ENCODE measurements at places on chromosomes 5 and 9.

- DNase-seq, result no peak
Measured at GRCh38 chr5:111509119-111509518, 3.2 kb downstream of the STARD4 start.

- DNase-seq, result no peak
Measured at GRCh38 chr9:134370638-134371037, 44.4 kb downstream of the RXRA start.

DNA sequence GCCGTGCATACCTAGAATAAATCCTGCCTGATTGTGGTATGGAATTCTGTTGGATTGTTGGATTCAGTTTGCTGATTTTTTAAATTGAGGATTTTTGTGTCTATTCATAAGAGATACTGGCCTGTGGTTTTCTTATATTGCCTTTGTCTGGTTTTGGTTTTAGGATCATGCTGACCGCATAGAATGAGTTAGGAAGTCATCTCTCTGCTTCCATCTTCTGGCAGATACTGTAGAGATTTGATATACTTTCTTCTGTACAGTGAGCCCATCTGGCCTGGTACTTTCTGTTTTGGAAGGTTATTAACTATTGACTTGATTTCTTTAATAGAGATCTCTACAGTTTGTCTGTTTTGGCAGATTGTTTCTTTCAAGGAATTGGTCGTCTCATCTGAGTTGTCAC lies 14.7 kb downstream of the CEP72 start:
- DNase-seq, result no peak

- DNase-seq, result no peak
Measured at GRCh38 chr5:132641241-132641723, 16.7 kb upstream of the IL13 start.

DNA sequence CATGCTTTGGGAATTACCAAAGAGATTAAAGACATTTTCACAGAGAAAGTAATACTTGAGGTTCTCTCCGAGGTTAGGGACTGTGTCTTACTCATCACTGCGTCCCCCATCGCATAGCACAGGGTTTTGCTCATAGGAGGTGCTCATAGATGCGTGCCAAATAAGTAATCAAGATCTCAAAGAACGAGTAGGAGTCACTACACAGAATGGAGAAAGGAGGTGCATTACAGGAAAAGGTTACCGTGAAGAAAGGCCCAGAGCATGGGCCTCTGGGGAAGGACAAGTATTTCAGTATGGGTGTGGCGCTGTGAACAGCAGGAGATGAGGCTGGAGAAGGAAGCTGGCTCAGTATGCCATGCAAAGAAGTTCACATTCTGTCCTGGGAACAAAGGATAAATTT lies 182.4 kb downstream of the ACTL7B start:
- DNase-seq, result no peak

GRCh38 chr5:78887384-78888118 lies 97.6 kb downstream of the ARSB start:
- no peak for DNase-seq

DNA sequence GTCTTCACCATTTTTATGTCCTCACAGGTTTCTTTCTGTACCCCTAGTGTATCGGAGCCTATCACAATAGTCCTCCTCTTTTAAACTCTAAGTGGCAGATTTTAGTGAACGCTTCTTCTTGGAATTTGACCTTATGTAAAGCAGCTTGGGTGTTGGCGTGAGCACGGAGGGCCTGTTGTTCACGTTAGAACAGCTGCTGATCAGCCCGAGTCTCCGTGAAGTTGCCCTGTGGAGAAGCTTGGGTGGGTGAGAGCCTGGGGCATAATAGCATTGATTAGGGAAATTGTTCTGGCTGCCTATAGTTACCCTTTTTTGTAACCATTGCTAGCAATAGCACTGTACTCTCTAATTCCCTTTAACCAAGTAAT lies 167.0 kb upstream of the OTULINL start:
- no peak for DNase-seq

DNA sequence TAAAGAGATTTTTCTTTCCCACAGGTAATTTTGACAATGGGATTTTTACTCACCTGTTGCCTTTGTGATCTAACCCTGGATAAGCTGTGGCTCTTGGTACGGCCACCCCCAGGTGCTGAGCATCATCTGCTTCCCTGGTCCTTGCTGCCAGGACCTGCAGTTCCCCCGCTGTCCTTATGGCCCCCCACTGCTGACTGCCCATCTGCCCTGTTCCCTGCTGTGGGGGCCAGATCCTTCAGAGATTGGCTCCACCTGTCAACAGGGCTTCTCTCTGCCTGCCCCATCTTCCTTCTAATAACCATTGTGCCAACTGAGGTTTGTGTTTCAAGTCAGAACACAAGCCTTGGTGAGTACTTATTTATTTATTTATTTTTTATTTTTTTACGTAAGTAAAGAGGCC lies 183.3 kb downstream of the MAPKAP1 start:
- no peak for DNase-seq

DNA sequence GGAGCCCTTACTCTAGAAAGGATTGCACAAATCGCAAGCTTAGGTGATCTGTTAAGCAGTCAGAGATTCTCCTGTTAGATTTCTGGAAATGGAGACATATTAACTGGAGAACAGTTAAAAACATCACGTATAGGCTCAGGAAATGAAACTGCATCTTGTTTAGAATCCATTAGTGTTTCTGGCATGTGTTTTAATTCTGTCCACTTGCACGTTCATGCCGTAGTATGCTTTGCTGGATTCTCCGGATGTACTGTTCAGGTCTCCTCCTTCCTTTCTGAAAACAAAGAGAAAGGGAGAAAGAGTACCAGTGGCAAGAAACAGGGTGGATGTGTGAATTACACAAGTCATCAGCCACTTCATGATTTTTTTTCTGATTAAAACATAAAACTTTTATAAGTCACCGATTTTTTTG lies 2.5 kb upstream of the RGMB start:
- DNase-seq, result no peak

DNA sequence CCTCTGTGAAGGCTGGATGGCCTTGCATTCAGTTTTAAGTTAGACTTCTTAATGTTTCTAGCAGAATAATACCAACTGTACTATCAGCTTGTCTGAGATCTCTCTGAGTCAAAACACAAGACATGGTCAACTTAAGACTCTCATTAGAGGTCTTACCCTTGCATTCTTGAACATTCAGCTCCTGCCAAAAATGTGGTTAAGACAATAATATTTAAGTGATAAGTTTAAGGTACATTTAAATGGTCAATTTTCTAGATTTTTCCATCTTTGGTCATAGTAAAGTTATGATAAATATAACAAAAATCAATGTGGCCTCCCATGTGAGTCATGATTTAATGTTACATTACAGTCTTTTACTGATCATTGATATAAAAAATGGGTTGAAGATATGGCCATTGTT lies 75.0 kb downstream of the NR2F1 start:
- no peak for DNase-seq

DNA sequence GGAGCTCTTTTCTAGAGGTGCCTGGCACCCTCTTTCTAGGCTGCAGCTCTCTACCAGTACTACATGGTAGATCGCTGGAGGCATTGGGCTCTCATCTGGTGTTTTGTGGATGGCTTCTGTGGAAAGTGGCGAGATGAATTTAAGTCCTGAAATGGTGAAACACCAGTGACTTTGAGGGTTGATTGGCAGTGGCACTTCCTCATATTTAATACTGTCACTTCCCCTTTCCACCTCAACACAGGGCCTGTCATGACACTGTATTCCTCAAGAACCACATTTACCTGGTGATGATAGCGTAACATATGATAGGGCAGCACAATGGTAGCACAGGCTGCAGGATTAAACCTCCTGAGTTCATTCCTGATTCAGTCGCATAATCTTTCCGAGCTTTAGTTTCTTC lies 132.1 kb downstream of the KDM4C start:
- no peak for DNase-seq

DNA sequence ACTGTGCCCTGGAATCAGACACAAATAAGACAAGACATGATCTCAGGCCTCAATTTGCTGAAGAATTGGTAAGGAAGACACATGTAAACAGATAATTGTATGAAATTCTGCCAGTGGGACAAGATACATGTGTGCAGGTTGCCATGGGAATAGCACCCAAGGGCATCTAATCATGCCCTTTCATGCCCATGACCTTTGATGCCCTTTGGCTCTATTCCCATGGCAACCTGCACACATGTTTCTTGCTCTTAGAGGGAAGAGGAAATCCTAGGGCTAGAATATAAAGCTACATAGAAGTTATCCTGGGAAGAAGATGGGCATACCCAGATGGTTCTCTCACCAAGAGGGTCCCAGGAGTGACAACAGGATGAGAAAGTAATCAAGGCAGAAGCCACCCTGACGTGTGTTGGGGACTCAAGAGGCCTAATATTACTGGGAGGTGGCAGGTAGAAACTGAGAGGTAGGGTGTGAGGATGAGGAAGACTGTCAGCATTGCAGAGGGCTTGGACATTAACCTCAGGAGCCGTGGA lies 34.4 kb downstream of the P4HA2 start:
- no peak for DNase-seq

DNA sequence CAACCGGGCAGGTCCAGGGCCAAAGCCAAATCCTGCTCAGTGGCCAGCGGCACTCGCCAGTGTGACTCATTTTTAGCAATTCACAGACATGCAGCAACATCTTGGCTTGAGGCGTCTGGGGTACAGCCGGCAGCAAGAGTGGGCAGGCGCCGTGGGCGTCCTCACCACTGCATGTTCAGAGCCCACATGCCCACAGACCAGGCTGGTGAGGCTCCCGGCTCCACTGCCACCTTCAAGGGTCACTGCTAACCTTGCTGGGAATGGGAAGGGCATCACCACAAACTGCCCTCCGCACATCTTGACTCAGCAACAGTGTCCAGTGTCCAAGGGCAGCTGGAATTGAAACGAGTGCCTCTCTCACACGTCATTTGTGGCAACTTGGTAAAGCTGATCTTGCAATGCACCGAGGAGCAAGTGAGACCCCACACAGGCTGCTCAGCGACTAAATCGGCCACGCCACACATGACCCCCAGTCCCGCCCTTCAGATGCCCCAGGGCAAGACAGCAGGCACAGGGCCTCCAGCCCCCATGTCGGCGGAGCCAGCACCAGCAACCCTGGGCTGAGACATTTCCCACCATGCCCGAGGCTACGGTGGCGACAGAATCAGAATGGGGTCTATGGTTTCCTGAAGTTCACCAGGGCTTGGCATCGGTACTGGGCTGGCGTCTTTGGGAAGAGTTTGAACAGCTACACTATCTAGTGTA lies 140.3 kb downstream of the ROR2 start:
- DNase-seq, result no peak

DNA sequence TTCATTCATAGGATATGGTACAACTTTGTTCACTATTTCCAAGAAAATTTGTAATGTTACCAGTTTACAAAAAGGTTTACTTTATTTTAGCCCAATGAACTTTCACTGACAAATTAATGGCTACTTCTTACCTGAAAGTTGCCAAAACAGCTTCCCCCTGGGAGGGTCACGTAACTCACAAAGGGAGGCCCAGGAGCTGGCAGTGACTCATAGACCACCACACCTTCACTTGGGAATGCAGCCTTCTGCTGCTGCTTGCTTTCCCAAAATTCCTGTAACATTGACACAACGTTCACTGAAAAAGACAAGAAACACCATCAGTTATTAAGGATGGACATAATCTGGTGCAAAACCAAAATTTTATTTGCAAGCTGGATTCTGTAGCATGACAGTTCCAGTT lies 18.1 kb downstream of the LIX1 start:
- no peak for DNase-seq

DNA sequence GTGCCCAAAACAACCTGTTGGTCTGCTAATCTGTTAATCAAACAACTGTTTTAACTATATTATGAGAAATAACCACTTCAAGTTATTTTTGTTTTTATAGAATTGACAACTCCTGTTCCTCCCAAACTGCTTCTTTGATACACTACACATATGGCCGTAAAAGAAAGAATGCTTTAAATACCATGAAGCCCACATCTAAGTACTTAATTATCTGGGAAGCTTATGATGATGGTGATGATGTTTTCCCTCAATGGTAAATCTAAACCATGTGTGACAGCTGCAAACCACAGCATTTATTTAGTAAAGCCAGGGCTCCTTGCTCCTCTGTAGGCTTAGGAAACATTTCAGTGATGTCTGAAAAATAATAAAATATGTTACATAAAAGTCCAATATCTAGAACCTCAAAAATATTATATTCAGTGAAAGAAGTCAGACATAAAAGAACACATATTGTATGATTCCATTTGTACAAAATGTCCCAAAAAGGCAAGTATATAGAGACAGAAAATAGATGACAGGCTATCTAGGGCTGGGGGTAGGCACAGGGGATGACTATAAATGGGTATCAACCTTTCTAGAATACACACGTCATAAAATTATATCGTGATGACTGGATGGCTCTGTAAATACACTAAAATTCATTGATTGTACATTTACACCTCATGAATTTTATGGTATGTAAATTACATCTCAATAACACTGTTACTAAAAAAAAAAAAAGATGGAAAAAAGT lies 154.1 kb downstream of the EFNA5 start:
- no peak for DNase-seq

GRCh38 chr5:132224716-132225115 lies 2.9 kb downstream of the P4HA2 start:
- DNase-seq, result no peak

- peak; percentile 38 for DNase-seq
Measured at GRCh38 chr5:6583049-6583880, 49.6 kb downstream of the NSUN2 start.

DNA sequence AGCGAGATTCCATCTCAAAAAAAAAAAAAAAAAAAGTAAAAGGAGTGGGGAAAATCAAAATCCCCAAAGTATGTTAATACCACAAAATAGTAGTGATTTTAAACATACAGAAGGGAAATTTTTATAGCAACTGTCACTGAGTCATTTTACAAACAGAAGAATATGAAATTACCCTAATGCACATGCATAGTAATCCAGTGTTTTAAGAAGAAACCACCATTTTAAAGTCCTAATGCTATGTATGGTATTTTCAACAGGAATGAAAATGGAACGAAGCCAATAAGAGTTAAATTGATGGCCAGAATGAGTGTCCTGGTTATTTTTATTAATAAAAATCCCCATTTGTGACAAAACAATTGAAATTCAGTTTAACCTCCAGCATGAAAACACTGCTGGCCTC lies 26.7 kb upstream of the NXNL2 start:
- DNase-seq, result no peak

- peak; percentile 63 for DNase-seq
Measured at GRCh38 chr9:33676746-33677505, 118.4 kb upstream of the PRSS3 start.

DNA sequence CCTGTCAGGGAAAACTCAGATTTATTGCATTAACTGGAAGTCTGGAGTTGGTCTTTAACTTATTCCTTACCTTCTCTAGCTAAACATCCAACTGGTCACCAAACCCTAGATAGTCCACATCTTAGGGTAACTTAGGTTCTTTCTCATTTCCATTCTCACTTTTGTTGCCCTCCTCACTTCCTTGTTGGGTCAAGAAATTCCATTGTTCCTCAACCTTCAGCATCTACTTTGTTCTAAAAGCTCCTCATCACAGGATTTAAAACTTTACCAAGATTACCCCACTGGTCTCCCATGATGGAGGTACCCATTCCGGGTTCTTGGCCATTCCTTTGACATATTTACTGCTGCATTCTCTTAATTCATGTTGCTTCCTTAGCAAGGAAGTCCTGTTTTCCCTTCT lies 32.1 kb downstream of the PTTG1 start:
- DNase-seq, result no peak

- DNase-seq, result no peak
Measured at GRCh38 chr5:1655496-1656270, 131.9 kb upstream of the LPCAT1 start.

- no peak for DNase-seq
Measured at GRCh38 chr5:138649775-138650174, 74.6 kb upstream of the HSPA9 start.

GRCh38 chr9:77224746-77225312 lies 47.5 kb downstream of the VPS13A start:
- no peak for DNase-seq

- DNase-seq, result peak; percentile 69
Measured at GRCh38 chr5:6820851-6821479, 107.7 kb downstream of the TENT4A start.

GRCh38 chr5:138565100-138565821 lies 9.9 kb downstream of the HSPA9 start:
- no peak for DNase-seq

Measured in neural crest cell (in vitro differentiated cells).